Activated naive CD4-positive, alpha-beta T cell treated with anti-CD3 and anti-CD28 coated beads, Interleukin-2, amount 10 ng/mL, durations not matched to agents 7 days and 5 days (primary cell): ENCODE measurements at places on chromosomes 2 and 18.

- DNase-seq, result no peak
These were observed 64.2 kb downstream of the CCDC150 start for GRCh38 chr2:196703695-196704094.

GRCh38 chr2:122338000-122338399 lies 582.5 kb downstream of the TSN start:
- DNase-seq, result no peak

- no peak for DNase-seq
These were observed 6.7 kb downstream of the SPATA3 start for GRCh38 chr2:231002641-231003040.

GRCh38 chr18:9779630-9780029 lies 71.5 kb downstream of the RAB31 start:
- DNase-seq, result no peak

- DNase-seq, result no peak
These were observed 31.4 kb upstream of the RHOB start for GRCh38 chr2:20415511-20415918.

DNA sequence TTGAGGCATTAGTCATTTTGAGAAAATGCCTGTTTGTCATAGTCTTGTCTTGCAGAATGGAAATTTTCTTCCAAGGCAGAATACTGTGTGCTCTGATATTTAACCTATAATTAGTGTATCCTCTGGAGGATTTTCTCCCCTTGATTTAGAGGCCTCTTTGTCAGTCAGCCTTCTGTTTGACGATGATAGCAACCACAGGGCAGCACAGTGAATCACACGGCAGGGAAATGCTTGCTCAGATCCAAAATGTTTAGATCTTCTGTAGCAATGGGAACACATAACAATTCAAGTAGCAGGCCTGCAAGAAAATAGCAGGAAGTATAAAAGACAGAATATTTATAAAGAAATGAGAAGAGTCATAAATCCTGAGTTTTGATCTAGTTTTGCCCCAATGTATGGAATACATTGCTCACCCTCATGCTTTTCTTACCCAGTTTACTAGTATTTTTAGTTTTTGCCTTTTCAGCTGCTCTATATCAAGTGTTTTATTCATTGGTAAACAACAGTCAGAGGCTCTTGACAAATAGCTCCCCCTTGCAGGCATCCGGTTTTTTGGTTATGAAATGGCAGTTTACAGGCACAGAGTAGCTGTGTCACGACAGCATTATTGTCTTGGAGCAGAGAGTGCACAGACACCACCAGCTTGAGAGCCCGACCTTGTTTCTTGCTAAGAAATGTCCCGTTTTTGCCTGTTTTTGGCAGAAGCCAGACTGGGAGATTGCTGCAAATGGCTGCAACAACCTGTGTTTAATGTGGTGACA lies 185.1 kb downstream of the MYO3B start:
- DNase-seq, result peak; percentile 44

DNA sequence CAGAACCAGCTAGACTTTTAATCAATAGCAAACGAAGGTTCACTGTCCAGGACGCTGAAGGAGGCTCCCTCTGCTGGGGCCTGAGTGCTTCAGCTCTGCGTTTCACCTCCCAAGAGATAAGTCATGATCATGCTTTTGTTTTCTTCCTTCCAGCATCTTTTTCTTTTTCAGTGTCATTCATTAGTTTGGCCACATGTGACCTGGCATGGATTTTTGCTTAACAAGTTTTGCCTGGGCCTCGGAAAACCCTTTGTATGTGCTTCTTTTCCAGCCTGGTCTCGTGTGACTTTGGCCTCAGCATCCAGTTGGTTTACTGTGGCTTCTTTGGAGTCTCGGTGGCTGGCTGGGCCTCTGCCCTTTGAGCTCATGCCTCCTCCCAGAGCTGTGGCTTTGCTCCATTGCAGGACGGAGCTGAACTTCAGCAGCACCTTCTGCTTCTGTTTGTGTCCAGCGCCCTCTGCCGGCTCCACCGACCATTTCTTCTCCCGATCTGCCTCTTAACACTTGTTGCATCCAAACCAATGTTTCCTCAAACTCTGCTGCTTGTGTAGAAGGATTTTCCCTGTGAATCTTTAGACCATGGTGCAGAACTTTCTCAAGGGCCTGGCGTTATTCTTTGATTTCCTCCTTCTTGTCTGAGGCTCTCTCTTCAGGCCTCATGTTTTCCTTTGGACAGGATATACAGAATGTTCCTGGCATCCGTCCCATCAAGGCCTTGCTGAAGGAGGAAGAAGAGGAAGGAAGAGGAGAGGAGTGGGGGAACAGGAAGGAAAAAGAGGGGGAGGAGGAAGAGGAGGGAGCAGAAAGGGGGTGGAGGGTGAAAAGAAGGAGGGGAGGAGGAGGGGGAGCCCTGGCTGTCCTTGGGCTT lies 23.6 kb upstream of the HES6 start:
- peak; percentile 88 for DNase-seq

DNA sequence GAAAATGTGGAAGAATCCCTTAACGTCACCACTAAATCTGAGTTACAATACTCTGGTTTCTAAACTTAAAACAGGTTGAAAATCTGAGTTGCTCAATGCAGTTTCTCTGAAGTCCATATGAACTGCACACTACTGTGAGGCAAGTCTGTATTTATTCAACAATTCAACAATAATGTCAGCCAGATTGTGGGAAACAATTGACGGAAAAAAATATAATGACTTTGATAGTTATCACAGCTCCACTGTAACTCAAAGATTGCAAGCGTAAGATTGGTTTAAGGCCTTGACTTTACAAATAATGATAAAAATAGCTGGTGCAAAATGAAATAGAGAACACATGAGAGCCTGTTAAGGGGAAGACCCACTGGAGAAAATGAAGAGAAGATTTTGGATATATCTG lies 219.4 kb upstream of the CCDC150 start:
- DNase-seq, result no peak

GRCh38 chr2:15999596-16000469 lies 59.5 kb downstream of the MYCN start:
- DNase-seq, result no peak

- no peak for DNase-seq
These were observed 16.7 kb downstream of the SS18 start for GRCh38 chr18:26073758-26074157.

- no peak for DNase-seq
These were observed 2.1 kb upstream of the RTN4 start for GRCh38 chr2:55052129-55053061.

DNA sequence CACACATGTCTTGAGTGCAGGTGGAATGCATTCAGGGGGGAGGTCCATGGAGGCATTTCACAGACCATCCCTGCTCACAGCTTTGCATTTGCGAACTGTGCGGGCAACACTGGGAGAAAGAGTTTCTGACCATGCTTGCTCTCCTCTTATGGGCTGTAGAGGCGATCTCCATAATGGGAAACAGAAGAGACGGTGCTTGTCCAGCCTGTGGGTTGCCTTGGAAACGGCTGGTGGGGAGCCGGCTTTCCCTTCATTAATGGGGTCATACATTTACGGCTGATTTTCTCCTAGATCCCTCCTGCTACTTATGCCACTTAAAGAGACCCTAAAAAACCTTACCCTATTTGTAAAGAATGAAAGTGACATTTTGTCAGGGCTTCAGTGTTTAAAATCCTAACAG lies 147.4 kb downstream of the SOX11 start:
- DNase-seq, result no peak

DNA sequence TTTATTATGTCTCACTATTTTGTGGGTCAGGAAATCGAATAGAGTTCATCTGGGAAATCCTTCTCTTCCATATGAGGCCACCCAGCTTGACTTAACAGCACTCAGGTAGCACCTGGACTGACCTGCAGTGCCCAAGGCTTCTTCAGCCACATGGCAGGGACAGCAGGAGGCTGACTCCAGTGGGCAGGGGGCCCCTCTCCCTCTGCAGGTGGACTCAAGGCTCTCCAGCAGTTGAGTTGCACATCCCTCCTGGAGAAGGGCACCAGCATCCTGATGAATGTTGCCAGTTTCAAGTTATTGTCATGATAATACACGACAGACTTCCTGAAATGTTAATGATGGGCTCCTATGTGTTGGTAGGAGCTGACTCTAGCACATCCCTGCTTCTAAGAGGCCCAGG lies 338.1 kb upstream of the RAB6C start:
- no peak for DNase-seq

DNA sequence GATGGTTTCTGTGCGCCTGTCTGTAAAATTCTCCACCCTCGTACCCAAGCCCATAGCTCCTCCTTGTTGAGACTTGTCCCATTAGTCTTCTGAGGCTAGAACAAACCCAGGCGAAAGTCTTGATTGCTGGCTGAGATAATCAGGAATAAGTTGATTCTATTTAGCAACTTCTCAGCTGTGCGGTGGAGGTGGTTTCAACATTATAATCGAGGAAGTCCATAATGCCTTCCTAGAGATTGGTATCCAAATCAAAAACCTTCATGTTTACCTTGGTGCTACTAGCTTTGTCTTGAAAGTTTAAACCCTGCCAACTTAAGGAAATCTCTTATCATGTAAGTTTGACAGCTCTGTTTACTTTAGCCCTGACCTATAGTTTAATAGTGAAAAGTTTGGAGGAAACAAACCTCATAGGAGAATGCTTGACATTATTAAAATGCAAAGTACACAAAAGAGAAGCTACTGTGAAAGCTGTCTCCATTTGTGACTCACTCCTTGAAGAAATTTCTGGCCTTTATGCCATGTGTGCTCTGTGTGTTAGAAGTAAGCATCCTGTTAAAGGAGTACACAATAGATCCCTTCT lies 36.6 kb upstream of the DSC1 start:
- DNase-seq, result no peak

DNA sequence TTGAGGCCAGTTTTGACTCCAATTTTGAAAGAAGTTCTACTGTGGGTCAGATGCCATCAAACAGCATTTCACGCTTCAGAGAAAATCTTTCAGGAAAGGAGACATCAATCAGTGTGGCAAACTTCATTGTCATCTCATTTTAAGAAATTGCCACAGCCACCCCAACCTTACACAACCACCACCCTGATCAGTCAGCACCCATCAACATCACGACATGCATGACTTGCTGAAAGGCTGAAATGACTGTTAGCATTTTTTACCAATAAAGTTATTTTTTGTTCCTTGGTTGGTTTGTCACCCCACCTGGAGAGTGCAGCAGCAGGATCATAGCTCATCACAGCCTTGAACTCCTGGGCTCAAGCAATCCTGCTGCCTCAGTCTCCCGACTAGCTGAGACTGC lies 10.4 kb downstream of the DNAJC10 start:
- DNase-seq, result no peak

GRCh38 chr18:14221689-14222088 lies 89.5 kb upstream of the ZNF519 start:
- DNase-seq, result no peak

- no peak for DNase-seq
These were observed 76.5 kb downstream of the ROCK2 start for GRCh38 chr2:11267931-11268330.

- DNase-seq, result no peak
These were observed 14.2 kb downstream of the CDK15 start for GRCh38 chr2:201820383-201821007.

DNA sequence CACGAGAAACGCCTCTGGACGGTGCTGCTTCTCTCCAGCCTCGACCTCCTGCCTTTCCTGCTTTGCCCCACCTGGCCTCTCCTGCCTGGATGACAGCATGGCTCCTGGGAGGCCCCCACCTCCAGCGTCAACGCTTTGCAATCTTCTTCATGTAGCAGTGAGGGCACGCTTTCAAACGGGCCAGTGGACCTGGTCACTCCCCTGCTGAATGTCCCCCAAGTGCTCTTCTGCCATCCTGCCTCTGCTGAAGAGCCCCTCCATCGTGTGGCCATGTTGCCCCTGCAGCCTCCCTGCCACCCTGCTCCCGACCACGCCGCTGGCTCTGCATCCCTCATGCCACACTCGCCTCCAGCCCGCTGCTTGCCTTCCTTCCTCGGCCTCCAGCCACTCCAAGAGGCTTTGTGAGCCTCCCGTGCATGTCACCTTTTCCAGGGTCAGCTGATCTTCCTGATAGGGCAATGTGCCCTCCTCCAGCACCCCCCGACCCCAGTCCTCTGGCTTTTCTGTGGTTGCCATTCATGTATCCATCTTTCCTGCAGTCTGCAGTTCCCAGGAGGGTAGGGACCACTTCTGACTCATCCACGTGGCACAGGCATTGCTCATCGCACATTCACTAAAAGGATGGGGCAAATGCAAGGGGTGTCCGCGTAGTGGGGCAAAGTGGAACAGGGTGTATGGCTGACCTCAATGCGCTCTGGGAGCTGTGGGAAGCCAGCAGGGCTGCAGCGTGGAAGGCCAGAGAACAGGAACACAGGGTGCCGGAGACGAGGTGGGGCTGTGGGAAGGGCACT lies 268.8 kb downstream of the TWIST2 start:
- DNase-seq, result no peak

- DNase-seq, result no peak
These were observed 177.2 kb upstream of the CXCR4 start for GRCh38 chr2:136295168-136295567.

- no peak for DNase-seq
These were observed 13.9 kb upstream of the VRK2 start for GRCh38 chr2:58032764-58033080.

GRCh38 chr18:75923169-75923568 lies 495.7 kb upstream of the SMIM21 start:
- DNase-seq, result no peak

DNA sequence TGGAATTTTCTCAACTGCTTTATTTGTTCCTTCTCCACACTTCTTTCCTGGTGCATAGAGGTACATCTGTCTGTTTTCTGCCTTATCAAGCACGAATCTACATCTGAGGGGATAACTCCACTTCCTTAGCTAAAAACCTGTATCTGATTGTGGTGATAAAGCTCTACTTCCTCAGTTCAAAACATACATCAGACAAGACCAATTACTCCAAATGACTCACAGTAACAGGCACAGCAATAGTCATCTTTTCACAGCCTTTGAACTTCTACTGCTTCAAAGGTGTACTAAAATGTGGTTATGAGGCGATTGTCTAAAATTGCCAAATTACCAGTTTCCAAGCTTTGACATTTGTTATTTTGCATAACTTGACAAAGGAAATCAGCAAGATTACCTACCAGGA lies 803.6 kb upstream of the ZEB2 start:
- no peak for DNase-seq

GRCh38 chr2:201798252-201798913 lies 8.0 kb upstream of the CDK15 start:
- no peak for DNase-seq

DNA sequence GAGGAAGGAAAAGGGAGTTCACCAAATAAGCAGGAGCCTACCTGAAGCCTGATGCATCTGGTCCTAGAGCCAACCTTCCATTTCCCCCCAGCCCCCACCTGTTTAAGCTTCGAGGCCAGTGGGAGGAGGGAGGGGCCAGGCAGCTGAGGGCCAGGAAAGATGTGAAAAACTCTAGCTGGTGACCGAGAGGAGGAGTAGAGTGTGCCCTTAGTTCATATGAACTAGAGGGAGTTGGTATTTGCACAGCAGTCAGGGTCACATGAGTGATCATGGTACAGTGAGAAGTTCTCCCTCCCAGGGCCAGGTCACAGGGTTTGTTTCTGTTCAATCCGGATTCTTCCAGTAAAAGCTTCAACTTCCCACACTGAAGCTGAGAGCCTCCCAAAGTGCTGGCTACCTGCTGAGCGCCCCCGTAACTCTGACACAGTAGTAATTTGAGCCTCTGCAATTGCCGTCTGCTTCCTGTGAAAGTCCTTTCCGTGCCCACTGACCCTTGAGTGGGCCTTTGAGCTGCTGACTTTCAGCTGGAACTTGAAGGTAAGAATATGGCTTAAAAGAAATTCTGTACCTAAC lies at the start of gene SULT1C2:
Gene SULT1C2 (plus strand): TSS at position 362 of the 573 bp plus-strand sequence. CDS start 4,773 bp downstream, outside the sequence.
- DNase-seq, result no peak
